Kidney (tissue), 22 donors: ENCODE measurements at places on chromosomes 7 and 10. TPM values are rescaled to one million over a fixed set of nuclear protein-coding genes. Genes with fewer than 3 reads are reported as not detected.
A peak's percentile ranks its signal among the peaks of the same experiment; 100 is the strongest.

The HOGA1 gene
- polyA plus RNA-seq = 100 TPM

The GDF2 gene
- polyA plus RNA-seq = not detected

The SEMA4G gene
- polyA plus RNA-seq = 23.5 TPM

The URGCP gene
- polyA plus RNA-seq = 32.9 TPM

- no peak for DNase-seq
These were observed 96.4 kb downstream of the HIPK2 start for GRCh38 chr7:139681463-139681755.

DNA sequence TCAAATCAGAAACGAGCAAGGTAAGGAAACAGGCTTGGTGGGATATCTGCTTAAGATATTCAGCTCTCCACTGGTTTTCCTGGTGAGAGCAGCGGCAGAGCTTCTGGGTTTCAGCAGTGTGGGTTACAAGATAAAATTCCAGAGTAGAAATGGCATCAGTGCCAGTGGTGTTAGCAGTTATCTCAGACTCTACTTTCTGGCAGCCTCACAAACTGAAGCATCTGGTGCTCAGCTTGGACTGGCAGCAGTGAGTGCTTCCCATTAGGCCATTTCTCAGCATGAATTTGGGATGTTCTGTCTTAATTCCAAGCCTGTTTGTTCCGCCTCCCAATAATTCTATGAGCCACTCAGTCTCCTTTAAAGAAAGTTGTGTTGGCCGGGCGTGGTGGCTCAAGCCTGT is 6.9 kb upstream of the GSTO2 start:
- DNase-seq = no peak

DNA sequence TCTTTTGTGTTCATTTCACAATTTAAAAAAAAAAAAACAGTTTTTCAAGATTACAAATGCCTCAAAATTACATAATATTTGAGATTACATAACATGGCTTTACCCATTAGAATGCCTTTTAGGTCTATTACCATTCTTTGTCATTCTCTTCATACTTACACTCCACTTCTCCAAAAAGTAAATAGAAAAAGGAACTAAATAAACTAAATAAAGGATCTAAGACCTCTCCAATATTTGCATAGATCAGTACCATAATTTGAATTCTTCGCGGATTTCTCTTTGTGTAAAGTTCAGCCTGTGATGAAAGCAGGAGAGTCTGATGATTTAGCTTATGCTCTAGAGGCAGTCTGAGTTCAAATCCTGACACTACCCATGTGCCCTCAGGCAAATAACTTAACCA is 56.4 kb upstream of the C1GALT1 start:
- no peak for DNase-seq

GRCh38 chr10:83373671-83374070 is 765.6 kb upstream of the GHITM start:
- DNase-seq = no peak

GRCh38 chr7:38020121-38020785 is 99.8 kb downstream of the EPDR1 start:
- DNase-seq = no peak

DNA sequence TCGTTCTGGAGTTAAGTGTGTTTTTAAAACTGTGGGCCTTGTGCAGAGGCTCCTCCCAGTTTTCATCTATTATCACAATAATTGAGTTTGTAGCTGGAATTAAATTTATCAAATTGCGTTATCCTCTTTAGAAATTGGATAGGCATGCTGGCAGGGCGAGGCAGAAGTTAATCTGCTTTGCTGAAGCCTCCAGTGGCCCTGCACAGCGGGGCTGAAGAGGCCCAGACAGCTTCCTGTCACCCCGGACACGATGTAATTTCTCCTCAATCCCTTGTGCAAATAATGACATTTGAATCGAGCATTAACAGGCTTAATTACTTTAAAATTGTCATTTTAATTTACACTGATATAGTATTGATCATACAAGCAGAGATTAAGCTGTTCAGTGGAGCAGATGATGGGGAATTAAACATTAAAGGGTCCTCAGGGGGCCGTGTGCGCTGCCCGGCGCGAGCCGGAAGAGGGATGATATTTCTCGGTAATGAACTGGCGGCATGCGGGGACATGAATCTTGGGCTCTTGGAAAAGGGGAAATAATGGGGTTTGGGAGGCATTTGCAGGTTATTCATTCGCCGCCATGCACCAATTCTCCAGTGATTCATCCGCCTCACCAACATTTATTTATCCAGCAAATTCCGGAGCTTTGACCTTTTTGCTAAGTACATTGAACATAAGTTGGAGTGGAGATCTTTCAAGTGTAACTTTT is 118.5 kb downstream of the NKX6-2 start:
- DNase-seq = peak; percentile 82

DNA sequence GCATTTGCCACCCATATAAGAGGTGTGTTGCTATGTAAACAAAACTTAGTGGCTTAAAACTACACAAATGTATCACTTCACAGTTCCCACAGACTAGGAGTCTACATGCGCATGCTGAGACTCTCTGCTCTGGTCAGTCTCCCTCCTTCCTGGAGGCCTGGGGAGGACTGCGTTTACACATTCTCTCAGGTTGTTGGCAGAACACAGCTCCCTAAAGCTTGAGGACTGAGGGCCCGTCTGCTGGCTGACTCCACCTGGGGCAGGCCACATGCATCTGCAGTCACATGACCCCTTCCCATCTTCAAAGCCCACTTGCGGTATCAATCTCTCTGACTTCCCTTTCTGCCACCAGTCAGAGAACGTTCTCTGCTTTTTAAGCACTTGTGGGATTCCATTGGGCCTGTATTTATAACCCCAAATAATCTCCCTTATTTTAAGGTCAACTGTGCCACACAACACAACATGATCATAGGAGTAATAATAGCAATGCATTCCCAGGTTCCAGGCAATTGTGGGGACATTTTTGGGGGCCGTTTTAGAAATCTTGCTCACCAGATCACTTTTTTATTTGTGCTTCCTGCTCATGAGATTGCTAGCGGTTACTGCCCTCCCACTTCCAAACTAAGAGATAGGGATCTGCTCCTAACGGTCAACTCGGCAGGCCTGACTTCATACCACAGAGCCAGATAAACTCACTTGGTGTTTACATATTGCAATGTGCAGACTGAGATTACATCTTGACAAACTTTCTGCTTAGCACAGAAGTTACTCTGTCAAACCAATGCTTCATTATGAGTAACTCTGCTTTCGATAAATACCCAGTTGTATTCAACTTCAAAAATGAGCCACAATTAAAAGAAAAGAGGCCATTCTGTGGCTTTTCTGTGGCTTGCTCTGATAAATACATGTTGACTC is 96.3 kb downstream of the ALOX5 start:
- no peak for DNase-seq

DNA sequence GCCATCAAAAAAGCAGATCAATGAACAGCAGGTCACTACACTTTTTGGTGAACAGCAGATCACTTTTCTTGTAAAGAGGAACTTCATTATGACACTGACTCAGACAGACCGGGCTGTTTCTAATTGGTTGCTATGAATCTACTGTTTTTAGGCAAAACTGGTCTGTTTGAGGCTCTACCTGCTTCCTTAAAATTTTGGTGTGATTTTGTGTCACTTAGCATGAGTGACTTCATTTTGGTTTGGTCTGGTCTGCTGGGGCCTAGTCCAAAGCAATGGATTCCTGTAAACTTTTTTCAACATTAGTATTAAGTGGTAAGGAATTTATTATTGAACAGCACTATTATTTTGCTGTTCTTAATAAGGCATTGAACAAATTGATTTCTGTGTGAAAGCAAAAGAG is 41.8 kb upstream of the C10orf71 start:
- no peak for DNase-seq

- DNase-seq = no peak
These were observed 210.8 kb upstream of the CSTF2T start for GRCh38 chr10:51910189-51910588.

GRCh38 chr10:14727924-14728323 is 46.8 kb downstream of the FAM107B start:
- DNase-seq = no peak

DNA sequence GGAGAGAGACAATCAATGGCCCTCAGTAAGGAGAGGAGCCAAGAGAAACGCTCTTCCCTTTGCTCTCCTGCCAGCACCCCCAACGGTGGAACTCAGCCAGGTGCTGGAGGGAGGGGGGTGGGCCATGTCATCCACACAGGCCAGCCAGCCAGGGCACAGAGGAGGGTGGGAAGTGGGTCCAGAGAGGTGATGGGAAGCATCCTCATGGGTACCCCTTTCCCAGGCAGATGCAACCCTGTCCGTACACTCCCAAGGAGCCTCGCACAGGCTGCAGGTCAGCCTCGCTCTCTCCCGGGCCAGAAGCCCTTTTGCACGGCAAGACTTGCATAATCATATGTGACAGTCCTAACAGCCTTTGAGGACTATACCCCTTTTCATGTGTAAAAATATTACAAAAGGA is 142.0 kb upstream of the NAMPT start:
- no peak for DNase-seq

DNA sequence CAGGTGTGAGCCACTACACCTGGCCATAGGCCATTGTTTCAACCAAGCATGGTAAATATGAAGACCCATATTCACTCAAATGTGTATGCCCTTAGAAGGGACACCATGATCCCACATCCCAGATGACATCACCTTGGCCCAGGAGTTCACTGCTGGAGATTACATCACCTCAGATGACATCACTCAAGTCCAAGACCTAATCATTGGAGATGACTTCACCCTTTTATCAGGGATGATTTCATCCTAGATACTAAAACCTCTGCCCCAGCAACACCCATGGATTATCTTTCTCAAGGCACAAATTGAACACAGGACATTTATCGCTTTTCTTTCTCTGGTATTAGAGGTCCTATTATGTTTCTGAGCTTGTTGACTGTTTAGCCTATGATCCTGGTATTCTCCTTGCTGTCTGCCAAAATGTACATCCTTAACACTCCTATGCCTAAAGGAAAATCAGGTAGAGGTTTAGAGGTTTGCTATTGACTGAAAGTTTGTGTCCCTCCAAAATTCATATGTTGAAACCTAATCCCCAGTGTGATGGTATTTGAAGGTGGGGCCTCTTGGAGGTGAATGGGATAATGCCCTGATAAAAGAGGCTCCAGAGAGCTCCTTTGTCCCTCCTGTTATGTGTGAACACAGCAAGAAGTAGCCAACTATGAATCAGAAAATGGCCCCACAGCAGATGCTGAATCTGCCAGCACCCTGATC is 9.8 kb upstream of the CYP2C18 start:
- no peak for DNase-seq

DNA sequence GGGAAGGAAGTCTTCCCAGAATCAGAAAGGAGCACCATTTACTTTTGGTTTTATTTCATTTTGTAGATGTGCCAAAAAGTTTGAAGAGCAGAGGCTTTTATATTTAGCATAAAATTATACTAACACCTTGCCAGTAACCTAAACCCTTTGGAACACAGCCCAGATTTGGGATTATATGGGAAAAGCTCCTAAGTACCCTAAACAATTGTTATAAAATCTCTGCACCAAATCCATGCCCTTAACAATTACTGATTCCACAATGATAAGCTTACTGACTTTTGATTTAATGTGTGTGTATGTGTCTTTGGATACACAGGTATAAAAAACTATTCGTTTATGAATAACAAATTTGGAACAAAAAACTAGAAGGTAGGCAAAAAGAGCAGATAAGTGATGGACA is 39.0 kb upstream of the TMEM229A start:
- no peak for DNase-seq

DNA sequence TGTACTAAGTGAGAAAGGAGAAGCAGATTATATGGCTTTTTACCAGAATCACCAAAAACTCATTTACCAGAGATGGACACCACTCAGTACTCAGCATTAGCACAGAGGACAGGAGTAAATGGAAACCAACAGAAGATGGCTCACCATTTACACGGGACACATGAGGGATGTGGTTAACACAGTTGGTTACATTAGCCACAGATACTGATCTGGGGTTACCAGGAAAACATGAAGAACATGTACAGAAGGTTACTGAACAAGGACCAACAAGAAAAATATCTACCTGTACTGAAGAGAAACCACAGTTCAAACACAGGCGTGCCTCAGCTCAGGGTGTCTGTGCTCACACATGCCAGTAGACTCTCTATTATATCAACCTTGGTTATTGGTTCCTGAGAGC is 1285.8 kb upstream of the SORCS1 start:
- DNase-seq = no peak

DNA sequence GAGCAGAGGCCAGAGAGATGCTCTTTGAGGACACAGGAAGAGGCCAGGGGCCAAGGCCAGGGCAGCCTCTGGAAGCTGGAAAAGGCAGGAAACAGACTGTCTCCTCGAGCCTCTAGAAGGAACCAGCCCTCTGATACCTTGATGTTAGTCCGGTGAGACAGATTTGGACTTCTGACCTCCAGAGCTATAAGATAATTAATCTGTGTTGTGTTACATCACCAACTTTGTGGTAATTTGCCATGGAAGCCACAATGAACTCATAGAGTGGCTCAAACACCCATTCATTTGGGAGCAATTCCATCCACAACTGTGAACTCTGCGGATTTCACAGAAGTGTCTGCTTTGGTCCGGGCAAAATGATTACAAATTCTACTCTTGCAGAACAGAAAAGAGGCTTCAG is 48.7 kb downstream of the OAT start:
- DNase-seq = no peak

DNA sequence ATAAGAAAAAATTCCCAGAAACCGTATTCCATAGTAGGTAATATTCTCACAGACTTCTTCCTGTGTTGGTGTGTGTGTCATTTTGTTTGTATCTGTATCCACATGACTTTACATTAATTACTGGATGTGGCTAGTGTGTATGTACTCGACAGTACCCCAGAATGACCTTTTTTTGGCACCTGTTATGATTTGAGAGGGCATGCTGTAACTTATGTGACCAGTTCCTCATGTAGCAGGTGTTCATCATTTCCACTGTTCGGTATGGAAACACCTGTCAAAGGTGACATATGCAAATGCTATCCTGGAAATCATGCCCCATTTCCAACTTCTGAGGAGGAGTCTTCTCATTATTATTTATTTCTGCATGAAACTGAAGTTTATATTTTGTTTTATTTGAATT is 89.3 kb downstream of the ZMYND11 start:
- DNase-seq = no peak

- DNase-seq = no peak
These were observed 88.5 kb downstream of the CCNY start for GRCh38 chr10:35424680-35425285.

GRCh38 chr7:42511027-42511426 is 274.0 kb upstream of the GLI3 start:
- no peak for DNase-seq

DNA sequence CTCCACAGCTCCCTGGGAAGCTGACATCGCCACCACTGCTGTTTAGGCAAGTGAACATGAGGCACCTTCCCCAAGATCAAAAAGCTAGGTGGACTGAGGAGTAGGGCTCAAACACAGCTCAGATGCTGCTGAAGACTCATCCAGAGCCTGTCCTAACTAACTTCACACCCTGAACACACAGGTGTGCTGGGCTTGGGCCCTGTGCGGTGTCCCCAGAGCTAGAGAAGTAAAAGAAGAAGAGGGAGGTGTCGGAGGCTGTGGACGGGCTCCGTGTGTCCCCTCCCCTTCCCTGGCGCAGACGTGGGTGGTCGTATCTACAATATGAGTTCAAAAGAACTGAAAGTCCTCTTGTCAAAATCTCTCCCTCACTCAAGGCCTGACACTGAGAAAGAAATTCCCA is 373.4 kb upstream of the MGMT start:
- DNase-seq = no peak
